ENCODE measurements at places on chromosomes 4 and X.

GRCh38 chr4:53920116-53920515 lies 144.3 kb downstream of the CHIC2 start:
- no peak for DNase-seq

- DNase-seq = no peak
Measured at GRCh38 chr4:94516999-94517398, 65.3 kb downstream of the PDLIM5 start.

- DNase-seq = no peak
Measured at GRCh38 chr4:113293043-113293560, 243.6 kb downstream of the ANK2 start.

- DNase-seq = no peak
Measured at GRCh38 chr4:93072292-93072691, 756.3 kb upstream of the ATOH1 start.

- DNase-seq = no peak
Measured at GRCh38 chr4:40321574-40322275, 13.4 kb upstream of the CHRNA9 start.

GRCh38 chr4:127782025-127782274 lies 172 bp upstream of the HSPA4L start:
- peak; percentile 74 for DNase-seq

DNA sequence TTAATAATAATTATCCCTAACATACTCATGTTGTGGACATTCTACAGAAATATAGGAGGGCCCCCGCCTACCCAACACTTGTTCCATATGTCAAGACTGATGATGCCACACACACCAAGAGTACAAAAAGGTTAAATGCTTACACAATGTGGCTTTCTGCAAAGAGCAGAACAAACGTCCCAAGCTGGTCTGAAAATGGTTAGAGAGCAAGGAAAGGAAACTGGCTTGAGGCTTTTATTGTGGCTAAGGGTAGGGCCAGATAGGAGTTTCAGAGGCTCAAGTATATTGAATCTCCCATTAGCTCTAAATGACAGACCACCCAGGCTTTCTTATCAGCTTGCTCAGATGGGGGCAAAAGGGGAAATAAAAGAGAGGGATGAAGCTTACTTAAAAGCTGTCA lies 134.1 kb upstream of the C1QTNF7 start:
- no peak for DNase-seq

- no peak for DNase-seq
Measured at GRCh38 chr4:122099896-122100295, 52.2 kb upstream of the BLTP1 start.

Measured in NAMALWA (cell line).